Activated CD4-positive, alpha-beta T cell treated with anti-CD3 and anti-CD28 coated beads, Interleukin-2, amount 10 ng/mL, durations not matched to agents 7 days and 5 days (primary cell): ENCODE measurements at places on chromosomes 1 and 21. TPM values are rescaled to one million over a fixed set of nuclear protein-coding genes. Genes with fewer than 3 reads are reported as not detected.
A peak's percentile ranks its signal among the peaks of the same experiment; 100 is the strongest.

Gene SLC22A15
- total RNA-seq = 0.81 TPM

Gene ACTA1
- total RNA-seq = not detected

Gene THEM5
- not detected for total RNA-seq

Gene PRR9
- not detected for total RNA-seq

Gene RIMS3
- total RNA-seq = 5.4 TPM

DNA sequence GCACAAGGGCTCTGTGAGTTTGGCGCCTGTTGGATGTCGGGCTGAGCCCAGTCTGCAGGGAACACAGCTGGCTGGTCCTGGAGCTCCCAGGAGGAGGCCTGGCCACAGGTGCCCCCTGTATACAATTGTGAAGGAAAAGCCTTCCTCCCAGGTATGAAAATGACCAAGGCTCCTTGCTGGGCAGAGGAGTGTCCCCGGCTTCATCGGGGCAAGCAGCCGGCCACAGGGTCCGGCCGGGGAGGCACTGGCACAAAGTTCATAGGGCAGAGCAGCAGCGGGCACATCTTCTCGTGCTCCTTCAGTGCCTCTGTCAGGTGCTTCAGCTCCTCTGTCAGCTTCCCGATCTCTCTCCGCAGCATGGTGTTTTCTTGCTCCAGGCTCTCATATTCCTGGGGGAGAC is 13.0 kb downstream of the BATF3 start:
- peaks cover 40% of the 10 kb centered on the region for H3K4me1 ChIP-seq
- no peak overlapping the region for H3K4me3 ChIP-seq
- no peaks in the 10 kb centered on the region for H3K36me3 ChIP-seq
- no peaks in the 10 kb centered on the region for H3K27me3 ChIP-seq

GRCh38 chr1:183242556-183242955 is 56.5 kb downstream of the LAMC2 start:
- peaks cover 10% of the 10 kb centered on the region for H3K27me3 ChIP-seq
- no peaks in the 10 kb centered on the region for H3K36me3 ChIP-seq
- H3K4me3 ChIP-seq = no peak overlapping the region
- no peak for DNase-seq
- H3K27ac ChIP-seq = no peak overlapping the region

DNA sequence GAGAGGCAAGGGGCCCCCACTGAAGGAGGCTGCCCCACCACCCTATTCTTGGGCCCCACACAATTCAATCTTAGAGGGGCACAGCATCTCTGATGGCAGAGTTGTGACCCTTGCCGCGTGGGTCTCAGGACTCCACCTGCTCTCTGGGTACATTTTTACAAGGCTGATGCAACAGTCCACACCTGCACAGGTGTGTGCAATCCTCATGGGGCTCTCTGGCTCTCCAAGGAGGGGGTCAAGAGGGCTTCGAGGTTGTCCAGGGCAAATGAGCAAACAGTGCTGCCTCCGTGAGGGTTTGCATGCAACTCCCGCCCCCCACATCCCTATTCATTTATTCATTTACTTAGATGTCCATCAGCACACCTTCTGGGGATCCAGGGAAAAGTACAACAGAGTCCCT is 81.6 kb upstream of the IFFO2 start:
- H3K27me3 ChIP-seq = peaks cover 16% of the 10 kb centered on the region
- H3K4me1 ChIP-seq = no peaks in the 10 kb centered on the region
- H3K4me3 ChIP-seq = no peak overlapping the region
- H3K27ac ChIP-seq = no peak overlapping the region

DNA sequence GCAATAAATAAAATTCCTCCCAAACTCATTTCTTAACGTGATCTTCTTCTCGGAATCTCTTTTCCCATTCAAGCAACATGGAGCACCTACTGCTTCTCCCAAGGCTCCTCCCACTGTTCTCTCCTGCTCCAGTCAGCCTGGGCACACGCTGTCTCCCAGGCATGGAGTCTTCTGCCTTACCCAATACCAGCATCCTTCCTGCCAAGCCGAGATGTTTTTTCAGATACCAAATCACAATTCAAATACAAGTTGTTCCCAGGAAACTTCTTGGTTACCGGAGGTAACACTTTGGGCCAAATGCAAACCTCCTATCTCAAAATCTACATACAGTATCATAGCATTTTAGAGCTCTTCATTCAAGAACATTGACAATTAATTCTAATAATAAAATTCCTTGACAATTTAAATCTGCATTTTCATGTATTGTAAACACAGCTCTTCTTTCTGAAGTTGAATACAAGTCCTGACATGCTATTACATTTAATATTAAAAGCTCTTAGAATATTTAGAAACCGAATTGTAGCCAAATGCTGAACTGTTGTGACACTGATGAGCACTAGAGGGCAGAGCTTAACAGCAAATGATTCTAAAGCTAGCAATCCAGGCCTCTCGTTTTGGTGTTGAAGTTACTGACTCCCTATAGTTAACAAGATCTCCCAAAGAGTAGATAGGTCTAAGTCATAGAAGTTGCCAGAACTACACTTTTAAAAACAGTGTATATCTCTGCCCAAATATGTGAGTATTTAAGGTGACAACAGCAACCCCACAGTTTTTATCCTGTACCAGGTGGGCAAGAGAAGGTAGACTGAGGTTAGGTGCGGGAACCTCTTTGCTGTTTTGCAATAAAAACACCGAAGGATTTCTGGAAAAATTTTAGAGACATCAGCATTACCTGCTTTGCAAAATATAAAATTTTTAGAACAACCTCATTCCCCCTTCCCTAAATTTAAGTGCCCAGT is 52.3 kb downstream of the BCAR3 start:
- no peaks in the 10 kb centered on the region for H3K27me3 ChIP-seq
- no peak overlapping the region for H3K4me3 ChIP-seq
- DNase-seq = peak; percentile 63

DNA sequence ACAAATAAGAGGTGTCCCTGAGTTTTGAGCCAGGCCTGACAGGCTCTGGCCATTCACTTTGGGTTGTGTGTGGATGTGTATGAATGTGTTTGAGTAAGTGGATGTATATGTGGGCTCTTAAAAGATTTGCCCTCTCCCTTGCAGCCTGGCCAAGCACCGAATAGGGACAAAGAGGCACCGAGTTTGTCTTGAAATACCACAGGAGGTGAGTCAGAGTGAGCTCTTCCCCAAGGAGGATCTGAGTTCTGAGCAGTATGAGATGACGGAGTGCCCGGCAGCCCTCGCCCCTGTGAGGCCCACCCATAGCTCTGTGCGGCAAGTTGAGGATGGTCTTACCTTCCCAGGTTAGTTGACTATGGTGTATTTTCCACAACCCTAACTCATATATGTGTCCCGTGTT is 19.0 kb downstream of the KDM4A start:
- H3K4me3 ChIP-seq = no peak overlapping the region
- no peak for DNase-seq
- peaks cover under 1% of the 10 kb centered on the region for H3K4me1 ChIP-seq
- no peak overlapping the region for H3K27ac ChIP-seq
- H3K27me3 ChIP-seq = no peaks in the 10 kb centered on the region
- H3K36me3 ChIP-seq = peaks cover 70% of the 10 kb centered on the region

DNA sequence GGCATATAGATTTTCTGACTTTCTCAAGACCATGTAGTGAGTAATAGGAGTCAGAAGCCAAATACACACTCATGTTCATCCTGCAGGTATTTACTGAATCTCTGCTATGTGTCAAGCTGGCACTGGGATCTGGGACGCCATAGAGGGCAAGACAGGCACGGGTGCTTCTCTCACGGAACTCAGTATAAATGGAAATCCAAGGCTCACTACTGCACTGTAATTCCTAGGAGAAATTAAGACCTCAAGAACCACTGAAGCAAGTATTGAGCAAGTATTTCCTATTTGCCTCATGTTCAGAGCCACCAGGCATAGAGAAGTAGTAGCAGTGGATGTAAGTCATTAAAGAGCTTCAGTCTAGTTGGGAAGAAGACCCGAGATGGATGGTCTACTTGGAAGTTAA is 38.9 kb downstream of the EIF2D start:
- peak overlapping the region; percentile 91 for H3K27ac ChIP-seq
- no peak overlapping the region for H3K4me3 ChIP-seq
- no peak for DNase-seq
- no peaks in the 10 kb centered on the region for H3K27me3 ChIP-seq
- H3K4me1 ChIP-seq = peaks cover 96% of the 10 kb centered on the region

GRCh38 chr1:28070725-28071593 is 17.5 kb downstream of the EYA3 start:
- peaks cover 20% of the 10 kb centered on the region for H3K4me1 ChIP-seq
- peaks cover 12% of the 10 kb centered on the region for H3K36me3 ChIP-seq
- H3K27ac ChIP-seq = no peak overlapping the region
- no peaks in the 10 kb centered on the region for H3K27me3 ChIP-seq

DNA sequence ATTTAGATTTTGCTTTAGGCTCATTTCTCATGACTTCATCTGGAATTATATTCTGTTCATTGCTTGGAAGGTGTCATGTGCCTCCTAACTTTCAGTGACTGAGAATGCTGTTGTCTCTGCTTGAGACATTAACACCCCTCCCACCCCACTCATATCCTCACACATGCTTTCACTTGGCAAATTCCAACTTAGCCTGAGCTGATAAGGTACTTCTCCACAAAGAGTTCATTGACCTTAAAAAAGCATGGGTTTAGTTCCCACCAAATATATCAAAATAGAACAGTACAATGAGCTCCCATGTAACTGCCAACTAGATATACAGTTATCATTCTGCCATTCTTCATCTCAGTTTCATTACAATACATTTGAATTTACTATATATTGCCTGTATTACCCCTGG is 576.5 kb upstream of the ADGRL2 start:
- no peak overlapping the region for H3K4me3 ChIP-seq
- no peaks in the 10 kb centered on the region for H3K27me3 ChIP-seq
- no peaks in the 10 kb centered on the region for H3K4me1 ChIP-seq
- no peak overlapping the region for H3K27ac ChIP-seq

DNA sequence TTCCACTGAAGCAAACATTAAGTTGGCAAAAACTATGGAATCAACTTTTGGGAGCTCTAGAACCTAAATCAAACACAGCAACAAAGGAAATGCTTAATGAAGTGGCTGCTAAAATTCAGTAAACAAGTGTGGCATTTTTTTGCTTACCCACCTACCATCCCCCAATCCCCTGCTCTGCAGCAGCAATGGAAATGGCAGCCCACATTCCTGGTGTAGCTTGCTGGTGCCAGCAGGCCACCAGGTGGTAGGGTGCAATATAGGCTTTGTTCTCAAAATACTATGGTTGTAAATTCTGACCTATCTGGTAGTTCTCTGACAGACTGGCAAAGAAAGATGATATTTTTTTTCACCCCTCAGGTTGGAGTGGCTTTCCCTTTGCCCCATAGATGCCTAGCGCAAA is 42.8 kb downstream of the SHCBP1L start:
- H3K36me3 ChIP-seq = no peaks in the 10 kb centered on the region
- DNase-seq = no peak
- peaks cover 7% of the 10 kb centered on the region for H3K27me3 ChIP-seq
- H3K4me3 ChIP-seq = no peak overlapping the region

DNA sequence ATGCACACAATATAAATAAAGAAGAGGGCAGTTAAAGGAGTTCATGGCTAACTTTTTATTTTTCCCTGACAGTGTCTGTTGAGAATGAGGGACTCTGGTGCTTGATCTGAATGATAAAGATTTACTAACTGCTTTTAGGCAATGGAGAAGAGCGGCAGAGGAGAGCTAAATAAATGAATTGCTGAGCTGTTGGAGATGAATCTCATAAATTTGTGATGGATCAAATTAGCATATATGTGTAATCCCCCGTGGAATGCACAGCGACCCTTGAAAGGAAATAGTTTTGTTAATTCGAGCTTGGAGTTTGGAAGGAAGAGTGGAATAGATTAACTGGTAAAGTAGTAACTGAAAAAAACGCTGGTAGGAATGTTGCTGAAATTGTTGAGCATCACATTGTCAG is 40.2 kb downstream of the HMCN1 start:
- H3K4me3 ChIP-seq = no peak overlapping the region
- no peaks in the 10 kb centered on the region for H3K4me1 ChIP-seq
- H3K27ac ChIP-seq = no peak overlapping the region
- DNase-seq = no peak

DNA sequence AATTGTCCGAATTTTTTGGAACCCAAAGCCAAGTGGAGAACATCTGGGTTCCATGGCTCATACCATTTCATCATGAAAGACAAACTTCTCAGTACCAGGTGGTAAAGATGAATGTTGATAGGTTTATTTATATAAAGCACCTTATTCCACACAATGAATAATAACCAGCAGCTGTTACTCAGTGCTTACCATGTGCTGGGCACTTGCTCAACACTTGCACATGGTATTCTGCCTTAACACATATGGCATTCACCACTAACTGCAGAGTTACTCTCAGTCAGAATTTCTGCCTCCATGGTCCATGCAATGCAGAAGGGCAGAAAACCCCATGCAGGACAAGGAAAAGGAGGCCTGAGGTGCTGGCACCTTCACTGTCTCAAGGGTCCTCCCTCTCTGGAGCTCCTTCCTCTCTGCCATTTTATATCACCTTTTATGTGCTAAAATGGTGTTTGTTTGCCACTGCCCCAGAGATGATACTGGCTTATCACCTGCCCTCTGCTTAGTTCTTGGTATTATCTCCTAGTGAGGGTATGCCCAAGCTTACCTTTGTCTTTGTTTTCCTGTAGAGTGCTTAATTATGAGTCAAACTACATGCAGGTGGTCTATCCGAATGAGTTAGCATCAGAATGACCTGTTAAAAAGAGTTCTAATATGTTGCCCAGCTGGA is 76.7 kb upstream of the ZNF326 start:
- H3K4me1 ChIP-seq = peaks cover under 1% of the 10 kb centered on the region
- no peak overlapping the region for H3K27ac ChIP-seq
- no peaks in the 10 kb centered on the region for H3K27me3 ChIP-seq
- no peak overlapping the region for H3K4me3 ChIP-seq
- no peak for DNase-seq

GRCh38 chr1:1348420-1349255 is 580 bp downstream of the DVL1 start:
- no peak for DNase-seq
- H3K4me1 ChIP-seq = peaks cover 23% of the 10 kb centered on the region
- peaks cover 16% of the 10 kb centered on the region for H3K27me3 ChIP-seq
- peak overlapping the region; percentile 74 for H3K4me3 ChIP-seq
